ENCODE measurements at places on chromosomes 2 and 18.

GRCh38 chr18:5416112-5416511 lies 120.6 kb upstream of the ZBTB14 start:
- DNase-seq = no peak

DNA sequence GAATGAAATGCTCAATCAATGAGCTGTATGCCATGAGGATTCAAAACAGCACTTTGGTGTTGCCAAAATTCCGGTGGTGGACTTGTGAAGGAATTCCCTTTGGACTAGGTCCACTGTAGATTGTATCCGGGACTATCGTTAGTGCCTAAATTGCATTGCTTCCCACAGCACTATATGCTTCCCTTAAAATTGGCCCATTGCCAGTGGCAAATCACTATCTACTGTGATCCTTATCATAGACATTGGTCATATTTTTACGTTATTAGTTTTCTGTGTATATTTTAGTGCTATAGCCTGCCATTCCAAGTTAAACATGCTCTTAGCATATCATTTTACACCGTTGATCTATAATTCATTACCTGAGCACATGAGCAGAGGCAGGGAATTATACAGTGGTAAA lies 1.7 kb downstream of the PJVK start:
- no peak for DNase-seq

GRCh38 chr2:178469219-178469849 lies 9.1 kb downstream of the FKBP7 start:
- DNase-seq = no peak

DNA sequence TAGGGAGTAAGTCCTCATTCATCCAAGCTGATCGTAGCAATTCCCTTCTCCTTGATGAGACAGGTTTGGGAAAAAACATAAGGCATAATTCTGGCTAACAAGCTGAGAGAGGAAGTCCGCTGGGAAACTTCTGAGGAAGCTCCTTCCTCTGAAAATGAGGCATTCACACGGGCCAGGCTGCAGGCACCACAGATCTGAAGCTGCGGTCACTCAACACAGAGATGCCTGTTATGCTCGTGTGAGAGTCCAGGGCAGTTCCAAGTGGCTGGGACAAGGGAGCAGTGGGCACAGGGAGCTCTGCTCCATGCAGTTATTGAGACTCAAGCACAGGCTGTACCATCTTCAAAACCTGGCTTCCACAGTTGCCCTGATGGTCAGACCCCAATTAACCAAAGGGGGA lies 200.9 kb upstream of the ID2 start:
- DNase-seq = no peak

DNA sequence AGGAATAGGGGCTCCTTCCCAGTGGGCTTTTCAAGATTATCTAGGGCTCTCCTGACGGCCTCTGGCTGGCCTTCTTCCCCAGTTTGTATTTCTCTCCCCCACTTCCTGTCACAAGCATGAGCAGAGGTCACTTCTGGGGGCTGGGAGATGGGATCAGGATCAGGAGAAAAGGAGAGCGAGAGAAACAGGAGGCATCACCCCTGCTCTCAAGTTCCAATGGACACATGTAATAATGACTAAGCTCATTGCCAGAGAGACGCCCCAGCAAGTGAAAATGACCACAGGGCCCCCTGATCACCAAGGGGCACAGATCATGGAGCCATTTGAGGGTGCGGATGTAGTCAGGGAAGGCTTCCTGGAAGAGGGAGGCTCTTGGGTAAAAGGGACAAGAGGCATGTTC lies 92.1 kb downstream of the SMAD7 start:
- no peak for DNase-seq

DNA sequence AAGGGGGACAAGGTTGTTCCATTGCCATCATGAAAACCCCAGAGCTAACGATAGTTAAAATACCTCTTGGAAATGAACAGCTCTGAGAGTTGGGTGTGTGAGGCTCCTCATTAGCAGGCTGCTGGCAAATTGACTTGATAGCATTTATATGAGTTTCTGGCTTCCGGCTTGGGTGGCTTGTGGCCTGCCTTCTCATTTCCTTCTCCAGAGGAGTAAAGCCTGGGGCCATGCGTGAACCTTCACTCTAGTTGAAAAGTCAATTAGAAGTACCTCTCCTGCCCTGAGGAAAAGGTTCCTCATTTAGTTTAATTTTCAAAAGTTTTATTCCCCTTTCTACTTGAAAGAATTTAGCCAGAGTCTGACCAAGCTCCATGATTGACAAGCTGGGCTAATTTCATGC lies 67.1 kb downstream of the MGAT5 start:
- DNase-seq = peak; percentile 45

Measured in activated T-cell treated with anti-CD3 and anti-CD28 coated beads, Interleukin-2, amount 50 U/mL, for 72 hours (primary cell).